CD8-positive, alpha-beta T cell (primary cell): ENCODE measurements at places on chromosomes 1 and 21.
A peak's percentile ranks its signal among the peaks of the same experiment; 100 is the strongest.

GRCh38 chr1:23530087-23530746, 816 bp downstream of the E2F2 start:
- no peak for DNase-seq

- no peak for DNase-seq
Measured at GRCh38 chr1:161987303-161987702, 36.4 kb downstream of the OLFML2B start.

DNA sequence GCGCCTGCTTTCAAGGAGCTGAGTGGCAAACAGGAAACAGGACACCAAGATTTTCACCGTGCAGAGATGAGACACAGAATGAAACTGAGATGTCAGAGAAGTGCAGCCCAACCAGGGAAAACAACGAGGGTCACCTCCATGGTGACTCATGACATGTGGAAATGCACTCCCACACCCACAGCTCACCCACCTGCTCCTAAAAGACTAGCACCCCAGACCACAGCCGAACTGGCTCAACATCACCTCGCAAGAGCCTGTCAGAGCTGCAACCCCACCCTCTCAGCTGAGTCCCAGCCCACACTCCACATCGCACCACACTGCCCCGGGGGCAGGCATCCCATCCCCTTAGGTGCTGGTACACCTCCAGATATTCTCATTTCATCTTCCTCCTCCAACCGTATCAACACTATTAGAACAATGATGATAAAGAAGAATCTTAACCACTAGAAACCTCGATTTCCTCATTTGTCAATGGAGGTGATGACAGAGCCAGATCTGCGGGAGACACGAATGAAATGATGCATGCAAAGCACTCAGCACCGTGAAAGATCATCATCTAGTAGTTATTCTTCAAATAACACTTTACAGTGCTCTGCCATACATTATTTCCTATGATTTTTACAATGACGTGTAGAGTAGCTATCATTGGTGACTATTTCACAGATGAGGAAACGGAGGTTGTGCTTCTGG, 103.2 kb downstream of the DMRTB1 start:
- peak; percentile 26 for DNase-seq

- DNase-seq, result peak; percentile 10
Measured at GRCh38 chr1:2466958-2467554, 9.0 kb upstream of the PLCH2 start.

- DNase-seq, result no peak
Measured at GRCh38 chr1:221511797-221512196, 230.1 kb downstream of the DUSP10 start.

- DNase-seq, result no peak
Measured at GRCh38 chr21:28269173-28269572, 723.5 kb downstream of the LTN1 start.

- peak; percentile 35 for DNase-seq
Measured at GRCh38 chr21:14589855-14590563, 43.9 kb upstream of the SAMSN1 start.

DNA sequence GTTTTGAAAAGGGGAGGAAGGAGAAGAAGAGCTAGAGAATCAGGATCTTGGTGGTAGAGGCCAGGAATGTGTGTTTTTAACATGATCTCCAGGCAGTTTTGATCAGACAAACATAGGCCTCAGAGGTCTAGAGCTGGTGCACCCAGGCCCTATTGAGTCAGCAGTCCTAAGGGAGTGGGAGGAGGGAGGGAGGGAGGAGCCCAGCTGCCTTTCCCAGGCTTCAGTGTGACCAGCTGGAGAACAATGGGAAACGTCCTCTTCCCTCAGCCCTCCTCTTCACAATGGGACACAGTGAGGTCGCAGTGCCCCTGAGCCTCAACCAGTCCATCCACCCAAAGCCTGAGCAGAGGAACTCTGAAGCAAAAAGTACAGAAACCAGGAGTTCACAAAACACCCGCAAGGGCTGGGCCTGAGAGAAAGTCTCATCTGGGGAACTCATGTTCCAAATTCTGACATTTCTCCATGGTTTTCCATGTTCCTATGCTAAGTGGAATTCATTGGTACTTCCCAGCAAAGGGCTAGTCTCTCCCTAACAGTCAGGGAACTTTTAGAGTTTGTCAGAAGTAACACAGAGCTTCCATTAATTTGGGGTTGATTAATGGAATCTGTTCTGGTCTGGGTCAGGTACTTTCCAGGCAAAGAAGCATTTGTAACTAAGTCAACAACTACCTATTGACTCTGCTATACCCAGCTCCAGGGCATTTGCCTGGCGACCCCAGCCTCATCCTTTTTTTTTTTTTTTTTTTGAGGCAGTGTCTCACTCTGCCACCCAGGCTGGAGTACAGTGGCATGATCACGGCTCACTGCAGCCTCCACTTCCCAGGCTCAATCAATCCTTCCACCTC, 37.5 kb downstream of the ELAPOR1 start:
- DNase-seq, result no peak

- no peak for DNase-seq
Measured at GRCh38 chr21:46180778-46181391, 3.4 kb downstream of the SPATC1L start.

- DNase-seq, result peak; percentile 82
Measured at GRCh38 chr1:9874959-9875635, 35.0 kb downstream of the CTNNBIP1 start.

DNA sequence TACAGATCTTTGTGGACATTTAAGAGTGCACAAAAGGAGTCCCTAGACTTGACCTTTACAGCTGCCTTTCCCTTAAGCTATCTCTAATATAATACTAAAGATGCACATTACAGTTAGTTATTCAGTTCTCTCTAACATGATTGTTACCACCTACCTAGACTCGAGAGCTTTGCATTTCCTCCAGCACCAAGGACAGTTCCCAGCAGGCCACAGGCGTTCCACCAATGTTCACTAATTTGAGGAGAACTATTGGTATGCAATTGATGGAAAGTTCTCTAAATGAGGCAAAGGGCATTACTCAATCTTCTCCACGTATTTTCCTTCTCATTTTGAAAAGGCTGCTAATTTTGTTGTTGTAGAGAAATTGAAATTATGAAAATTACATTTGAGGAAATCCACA, 5.4 kb upstream of the NTNG1 start:
- DNase-seq, result no peak

GRCh38 chr1:15852036-15852827, 4.7 kb downstream of the SPEN start:
- DNase-seq, result no peak

DNA sequence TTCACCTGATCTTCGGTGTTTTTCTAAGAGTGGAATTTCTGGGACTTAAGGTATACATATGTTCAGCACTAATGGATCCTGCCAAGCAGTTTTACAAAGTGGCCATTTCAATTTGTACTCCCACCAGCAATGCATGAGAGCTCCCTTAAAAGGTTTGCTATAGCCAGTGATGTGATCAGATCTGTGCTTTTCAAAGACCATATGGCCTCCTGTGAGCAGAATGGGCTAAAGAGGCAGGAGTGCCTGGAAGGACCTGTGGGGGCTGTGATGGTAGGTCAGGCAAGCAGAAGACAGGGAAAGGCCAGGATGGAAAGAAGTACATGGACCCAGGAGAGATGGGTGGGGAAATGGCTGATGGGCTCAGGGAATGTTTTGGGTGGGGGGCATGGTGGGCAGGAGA, 252.7 kb downstream of the DISC1 start:
- no peak for DNase-seq

DNA sequence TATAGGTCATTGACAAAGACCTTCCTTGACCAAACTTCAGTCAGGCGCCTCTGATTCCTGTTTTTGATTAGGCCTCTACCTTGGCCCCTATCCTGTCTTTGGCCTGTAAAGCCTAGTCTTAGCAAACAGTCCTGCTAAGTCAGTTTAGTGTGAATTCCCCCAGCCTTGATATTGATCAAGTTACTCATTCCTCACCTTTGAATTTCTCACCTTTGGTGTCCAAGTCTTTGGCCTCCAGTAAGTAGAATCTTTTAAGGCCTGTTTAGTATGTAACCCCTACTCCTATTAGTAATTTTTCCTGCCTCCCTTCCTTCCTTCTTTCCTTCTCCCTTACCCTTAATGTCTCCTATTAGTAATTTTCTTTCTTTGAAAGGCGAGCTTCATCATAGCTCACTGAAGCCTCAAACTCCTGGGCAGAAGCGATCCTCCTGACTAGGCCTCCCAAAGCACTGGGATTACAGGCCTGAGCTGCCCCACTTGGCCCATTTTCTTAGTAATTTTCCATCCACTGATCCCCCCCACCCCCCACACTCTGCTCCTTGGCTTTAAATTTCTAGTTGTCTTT, 13.0 kb upstream of the ZNF692 start:
- no peak for DNase-seq

GRCh38 chr1:156384007-156384406, 15.0 kb downstream of the RHBG start:
- DNase-seq, result no peak

- DNase-seq, result no peak
Measured at GRCh38 chr21:42021371-42022090, 11.4 kb upstream of the ZBTB21 start.

DNA sequence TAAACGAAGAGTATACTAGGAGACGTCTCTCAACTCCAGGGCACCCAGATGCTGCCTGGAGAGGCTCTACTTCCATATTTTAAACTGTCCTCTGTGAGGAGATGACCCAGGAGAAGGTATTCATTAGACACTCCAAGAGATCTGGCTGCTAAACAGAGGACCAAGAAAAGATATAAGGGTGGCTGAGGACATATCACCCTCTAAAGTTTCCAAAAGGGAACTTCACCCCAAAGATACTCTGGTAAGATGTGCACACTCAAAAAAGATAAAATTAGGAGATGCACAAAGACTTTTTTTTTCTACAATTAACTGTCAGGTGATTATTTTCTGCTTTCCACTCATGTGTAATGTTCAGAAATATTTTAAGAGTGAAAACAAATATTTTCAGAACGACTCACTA, 1.4 kb downstream of the ZNF670 start:
- DNase-seq, result no peak

DNA sequence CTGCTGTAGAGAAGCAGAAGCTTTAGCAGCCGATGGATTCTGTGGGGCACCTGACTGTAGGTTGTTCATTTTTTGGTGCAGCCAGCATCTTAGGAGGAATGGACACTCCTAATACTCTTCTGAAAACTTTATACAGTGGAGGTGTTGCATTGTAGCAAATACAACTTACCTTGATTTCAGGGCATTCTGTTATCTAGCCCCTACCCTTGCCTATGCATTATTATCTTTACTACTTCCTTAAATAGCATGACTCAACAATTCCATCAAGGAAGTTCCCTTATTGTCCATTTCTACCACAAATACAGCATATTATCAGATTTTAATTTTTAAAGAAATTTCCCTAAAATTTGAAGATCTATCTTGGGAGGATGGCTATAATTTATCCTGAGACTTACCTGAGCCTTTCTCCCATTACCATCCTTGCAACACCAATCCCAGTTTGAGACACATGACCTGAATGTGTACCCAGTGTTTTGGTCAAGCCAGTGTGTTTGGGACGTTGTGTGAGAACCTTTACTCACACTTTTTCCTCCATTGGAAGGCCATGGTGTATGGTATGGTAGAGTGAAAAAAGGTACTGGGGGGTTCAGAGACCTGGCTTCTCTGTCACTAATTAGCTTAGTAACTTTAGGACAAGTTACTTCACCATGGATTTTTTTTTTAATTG, 9.2 kb downstream of the POU2F1 start:
- DNase-seq, result no peak

GRCh38 chr1:1461721-1462317, 9.7 kb upstream of the ATAD3B start:
- no peak for DNase-seq

DNA sequence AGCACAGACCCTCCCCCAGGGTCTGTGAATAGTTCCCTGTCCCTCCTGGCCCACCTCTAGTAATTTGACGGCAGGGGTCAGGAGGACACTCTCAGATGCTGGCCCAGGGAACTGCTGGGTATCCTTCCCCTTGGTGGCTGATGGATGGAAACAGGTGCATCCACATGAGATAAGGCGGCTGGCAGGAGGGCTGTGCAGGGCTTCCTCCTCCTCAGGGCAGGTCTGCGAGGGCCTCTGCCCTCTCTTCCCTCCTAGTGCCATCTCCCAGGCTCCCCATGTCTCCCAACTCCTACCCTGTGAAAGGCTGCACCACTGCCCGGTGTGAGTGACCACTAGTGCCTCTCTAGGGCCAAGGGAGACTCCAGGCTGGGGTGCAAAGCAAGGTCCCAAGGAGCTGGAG, 123.9 kb downstream of the GLIS1 start:
- DNase-seq, result peak; percentile 34

- no peak for DNase-seq
Measured at GRCh38 chr1:86517336-86517735, 29.5 kb upstream of the CLCA4 start.

GRCh38 chr1:211247921-211248320, 11.2 kb upstream of the RCOR3 start:
- DNase-seq, result no peak

DNA sequence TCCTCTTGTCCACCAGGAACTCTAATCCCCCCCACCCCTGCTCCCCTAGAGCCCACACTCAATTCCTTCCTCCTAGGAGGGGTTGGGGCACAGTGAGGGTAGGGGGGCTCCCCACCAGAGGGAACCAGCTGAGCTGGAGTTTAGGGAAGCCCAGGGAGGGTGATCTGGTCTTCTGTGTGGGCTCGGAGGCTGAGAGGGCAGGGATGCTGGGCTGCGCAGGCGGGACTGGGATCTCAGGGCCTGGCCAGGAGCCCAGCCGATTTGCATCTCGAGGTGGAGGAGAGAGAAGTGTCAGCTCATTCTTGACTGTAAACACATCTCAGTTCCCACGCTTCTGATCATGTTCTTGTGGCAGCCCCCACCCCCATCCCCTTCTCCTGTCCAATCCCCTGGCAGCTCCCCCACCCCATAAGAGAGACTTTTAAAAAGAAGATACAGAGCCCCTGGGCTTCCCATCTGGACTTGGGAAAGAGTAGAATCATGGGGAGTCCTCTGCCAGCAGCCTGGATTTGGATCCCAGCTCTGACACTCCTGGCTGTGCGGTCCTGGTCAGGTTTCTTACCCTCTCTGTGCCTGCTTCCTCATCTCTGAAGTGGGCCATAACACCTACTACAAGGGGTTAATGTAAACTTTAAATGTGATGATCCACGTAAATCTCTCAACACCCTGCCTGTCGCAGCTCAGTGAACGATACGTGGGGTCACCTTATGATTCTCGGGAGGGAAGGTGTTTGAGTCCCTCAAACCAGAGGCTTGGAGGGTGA, 6.6 kb downstream of the PEAR1 start:
- DNase-seq, result no peak

DNA sequence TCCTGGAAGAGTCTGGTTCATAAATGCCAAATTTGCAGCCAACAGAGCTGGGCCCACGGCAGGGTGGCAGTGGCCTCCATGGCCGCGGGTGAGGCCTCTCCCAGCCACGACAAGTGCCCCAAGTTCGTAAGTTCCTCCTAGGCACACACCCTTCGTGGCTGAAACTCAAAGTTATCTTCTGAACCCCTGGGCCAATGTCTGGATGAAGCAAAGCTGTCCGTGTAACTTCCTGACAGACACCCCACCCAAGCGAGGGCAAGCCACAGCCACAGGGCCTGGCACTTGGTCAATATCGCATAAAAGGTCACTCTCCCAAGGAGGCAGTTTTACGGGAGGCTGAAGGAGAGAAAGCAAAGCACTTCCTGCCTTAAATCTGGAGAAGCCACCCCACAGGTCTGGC, 27.8 kb upstream of the GPR153 start:
- no peak for DNase-seq
